Astrocyte (in vitro differentiated cells and primary cell): ENCODE measurements at places on chromosomes 16 and 17. TPM values are rescaled to one million over a fixed set of nuclear protein-coding genes. Genes with fewer than 3 reads are reported as not detected.

NIP7 gene
- 34.3 and 35.7 TPM in 2 replicates for total RNA-seq

SLC12A3 gene
- total RNA-seq, result 0.07 and 0.18 TPM in 2 replicates

CACNG4 gene
- total RNA-seq, result 1.3 and 5.8 TPM in 2 replicates

GCGR gene
- not detected in 2 replicates for total RNA-seq

DNA sequence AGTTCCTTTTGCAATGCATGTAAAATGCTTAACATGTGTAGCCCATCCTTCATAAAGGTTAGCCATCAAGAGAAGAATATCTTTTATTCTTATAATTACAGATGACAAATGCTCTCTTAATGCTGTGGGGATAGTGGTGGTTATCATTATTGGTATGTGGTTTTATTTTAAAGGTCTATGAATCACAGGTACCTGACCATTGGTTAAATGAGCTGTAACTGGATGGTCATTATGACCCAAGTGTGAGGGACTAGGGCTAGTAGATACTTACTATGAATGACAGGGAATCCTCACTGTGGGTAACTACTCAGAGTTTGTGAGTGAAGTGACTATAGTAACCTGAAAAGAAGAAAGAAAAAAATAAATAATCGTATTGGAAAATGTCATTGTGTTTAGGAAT, 78.8 kb downstream of the CDRT15 start:
- no peak overlapping the region for H3K4me3 ChIP-seq
- H3K36me3 ChIP-seq, result peaks cover 3% of the 10 kb centered on the region
- no peaks in the 10 kb centered on the region for H3K27me3 ChIP-seq
- no peaks in the 10 kb centered on the region for H3K4me1 ChIP-seq

DNA sequence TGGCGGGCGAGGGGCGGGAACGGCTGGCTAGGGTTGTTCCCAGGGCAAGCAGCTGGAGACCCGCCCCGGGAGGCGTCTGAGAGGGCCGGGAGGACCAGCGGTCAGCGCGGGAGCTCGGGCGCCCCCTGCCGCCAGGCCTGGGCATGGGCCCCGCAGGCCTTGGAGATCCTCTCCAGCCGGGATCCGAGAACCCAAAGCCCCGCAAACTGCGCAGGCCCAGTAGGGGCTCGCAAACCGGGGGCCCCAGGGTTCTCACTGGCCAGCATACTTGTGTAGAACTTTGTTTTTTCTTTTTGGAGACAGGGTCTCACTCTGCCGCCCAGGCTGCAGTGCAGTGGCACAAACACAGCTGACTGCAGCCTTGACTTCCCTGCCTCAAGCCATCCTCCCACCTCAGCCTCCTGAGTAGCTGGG, 20.8 kb upstream of the ZNF423 start:
- DNase-seq, result no peak
- H3K4me3 ChIP-seq, result no peak overlapping the region
- no peak overlapping the region for H3K27ac ChIP-seq
- H3K4me1 ChIP-seq, result no peaks in the 10 kb centered on the region
- H3K27me3 ChIP-seq, result no peaks in the 10 kb centered on the region

DNA sequence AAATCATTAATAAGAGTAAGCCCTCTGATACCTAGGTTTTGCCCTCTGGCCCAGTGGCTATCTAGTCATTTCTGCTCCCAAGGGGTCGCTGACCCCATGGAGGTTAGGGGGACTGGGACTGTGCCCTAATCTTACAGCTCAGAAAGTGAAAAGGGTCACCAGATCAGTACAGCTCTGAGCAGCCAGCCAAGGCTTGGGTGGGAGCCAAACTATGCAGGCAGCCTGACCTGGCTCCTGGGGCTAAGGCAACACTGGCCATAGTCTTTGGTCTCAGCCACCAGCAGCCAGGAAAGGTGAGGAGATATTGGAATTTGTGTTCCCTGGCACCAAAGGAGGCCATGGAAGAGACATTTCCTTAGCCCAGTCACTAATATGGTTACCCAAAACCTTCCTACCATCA, 67.6 kb downstream of the ASIC2 start:
- H3K4me3 ChIP-seq, result no peak overlapping the region
- DNase-seq, result no peak
- no peak overlapping the region for H3K27ac ChIP-seq
- H3K4me1 ChIP-seq, result no peaks in the 10 kb centered on the region
- no peaks in the 10 kb centered on the region for H3K27me3 ChIP-seq
- H3K36me3 ChIP-seq, result no peaks in the 10 kb centered on the region

DNA sequence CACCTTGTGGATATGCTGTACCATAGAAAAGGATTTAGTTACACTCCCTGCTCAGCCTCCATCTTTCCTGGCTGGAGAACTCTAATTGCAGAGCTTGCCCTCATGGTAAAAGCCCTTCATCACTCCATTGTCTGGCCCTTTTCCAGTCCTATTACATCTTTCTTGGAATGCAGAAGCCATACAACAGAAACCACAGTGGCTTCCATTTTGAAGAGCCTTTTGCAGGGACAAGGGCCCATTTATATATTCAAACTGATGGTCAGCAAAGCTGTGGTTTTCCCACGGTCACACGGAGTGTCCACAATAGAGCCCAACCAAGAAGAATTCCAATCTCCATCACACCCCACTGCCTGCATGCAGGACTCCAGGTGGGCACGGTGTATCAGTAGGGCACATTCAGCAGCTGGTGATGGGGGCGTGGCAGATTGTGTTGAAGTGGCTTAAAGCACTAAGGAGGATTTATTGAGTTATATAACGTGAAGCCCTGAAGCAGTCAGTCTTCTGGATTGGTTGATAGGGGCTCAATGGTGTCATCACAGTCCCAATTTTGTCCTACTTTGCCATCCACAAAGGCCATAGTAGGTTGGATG, 20.3 kb downstream of the COPRS start:
- no peaks in the 10 kb centered on the region for H3K27me3 ChIP-seq
- no peak overlapping the region for H3K27ac ChIP-seq
- H3K4me3 ChIP-seq, result no peak overlapping the region
- peaks cover 11% of the 10 kb centered on the region for H3K4me1 ChIP-seq
- no peaks in the 10 kb centered on the region for H3K36me3 ChIP-seq
- DNase-seq, result peak; percentile 48

GRCh38 chr16:21208446-21209230, 2.7 kb downstream of the ZP2 start:
- no peaks in the 10 kb centered on the region for H3K4me1 ChIP-seq
- no peak for DNase-seq
- H3K27ac ChIP-seq, result no peak overlapping the region
- peaks cover 18% of the 10 kb centered on the region for H3K27me3 ChIP-seq
- H3K36me3 ChIP-seq, result no peaks in the 10 kb centered on the region
- no peak overlapping the region for H3K4me3 ChIP-seq

DNA sequence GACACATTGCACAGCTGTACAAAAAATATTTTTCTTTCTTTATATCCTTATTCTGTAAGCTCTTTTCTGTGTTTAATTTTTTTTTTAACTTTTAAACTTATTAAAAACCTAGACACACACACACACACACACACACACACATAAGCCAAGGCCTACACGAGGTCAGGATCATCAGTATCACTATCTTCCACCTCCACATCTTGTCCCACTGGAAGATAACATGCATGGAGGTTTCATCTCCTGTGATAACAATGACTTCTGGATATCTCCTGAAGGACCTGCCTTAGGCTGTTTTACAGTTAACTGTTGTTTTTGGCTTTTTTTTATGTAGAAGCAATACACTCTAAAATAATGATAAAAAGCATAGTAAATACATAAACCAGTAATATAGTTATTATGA, 71.2 kb downstream of the TNRC6C start:
- H3K36me3 ChIP-seq, result no peaks in the 10 kb centered on the region
- no peaks in the 10 kb centered on the region for H3K27me3 ChIP-seq
- peaks cover 2% of the 10 kb centered on the region for H3K4me1 ChIP-seq
- H3K27ac ChIP-seq, result no peak overlapping the region
- no peak overlapping the region for H3K4me3 ChIP-seq
- no peak for DNase-seq

- H3K36me3 ChIP-seq, result no peaks in the 10 kb centered on the region
- H3K27ac ChIP-seq, result peak overlapping the region; percentile 24
- DNase-seq, result peak; percentile 67
- no peak overlapping the region for H3K4me3 ChIP-seq
Observed at GRCh38 chr16:50207652-50208051, 54.5 kb downstream of the TENT4B start.

DNA sequence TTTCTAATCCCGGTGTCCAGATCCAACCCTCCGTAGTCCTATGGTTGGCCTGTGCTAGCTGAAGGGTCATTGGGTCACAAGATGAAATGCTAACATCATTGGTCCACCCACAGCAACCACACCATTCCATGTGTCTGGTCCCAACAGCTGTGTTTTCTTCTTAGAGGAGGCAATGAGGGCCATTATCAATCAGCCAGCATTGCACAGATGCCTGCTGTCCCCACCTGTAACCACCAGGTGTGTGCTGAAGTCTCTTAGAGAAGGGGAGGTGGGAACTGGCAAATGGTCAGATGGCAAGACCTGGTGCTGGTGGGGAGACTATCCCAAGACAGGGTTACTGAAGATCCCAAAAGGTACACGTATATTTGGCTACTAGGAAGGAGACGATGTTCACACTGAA, 37.4 kb downstream of the HIC1 start:
- peaks cover 54% of the 10 kb centered on the region for H3K4me1 ChIP-seq
- H3K4me3 ChIP-seq, result no peak overlapping the region
- no peak for DNase-seq
- no peak overlapping the region for H3K27ac ChIP-seq
- no peaks in the 10 kb centered on the region for H3K36me3 ChIP-seq

GRCh38 chr17:44389723-44390202, 314 bp upstream of the ITGA2B start:
- H3K27ac ChIP-seq, result no peak overlapping the region
- H3K4me1 ChIP-seq, result peaks cover 7% of the 10 kb centered on the region
- H3K27me3 ChIP-seq, result peaks cover 7% of the 10 kb centered on the region
- DNase-seq, result no peak
- no peak overlapping the region for H3K4me3 ChIP-seq

DNA sequence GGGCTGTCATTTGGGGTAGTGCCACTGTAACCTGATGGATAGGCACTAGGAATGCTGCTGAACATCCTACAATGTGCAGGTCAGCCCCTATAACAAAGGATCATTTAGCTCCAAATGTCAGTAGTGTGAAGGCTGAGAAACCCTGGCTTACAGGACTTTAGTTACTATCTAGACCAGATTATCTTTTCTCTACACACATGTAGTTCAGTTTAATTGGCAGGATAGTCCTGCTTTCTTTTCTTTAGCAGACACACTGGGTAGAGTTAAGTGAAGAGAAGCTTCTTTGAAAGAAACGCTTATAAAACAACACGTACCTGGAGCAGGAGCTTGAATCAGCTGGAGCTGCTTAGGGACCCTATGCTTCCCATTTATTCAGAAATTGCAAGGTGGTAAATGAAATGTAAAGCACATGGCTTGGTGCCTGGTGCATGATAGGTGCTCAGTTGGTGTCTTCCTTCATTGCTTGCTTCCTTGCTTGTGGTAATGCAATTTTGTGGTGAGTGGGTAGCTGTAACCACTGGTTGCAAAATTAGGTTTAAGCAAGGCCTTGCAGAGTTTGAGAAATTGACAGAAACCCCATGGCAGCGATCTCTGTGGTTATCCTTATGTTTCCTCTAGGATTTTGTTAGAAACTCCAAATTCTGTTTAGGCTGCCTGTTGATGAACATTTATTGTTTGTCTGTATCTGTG, 9.4 kb downstream of the METTL9 start:
- H3K27ac ChIP-seq, result no peak overlapping the region
- H3K4me1 ChIP-seq, result peaks cover 3% of the 10 kb centered on the region
- H3K36me3 ChIP-seq, result no peaks in the 10 kb centered on the region

GRCh38 chr16:83682868-83683235, 124.9 kb upstream of the HSBP1 start:
- DNase-seq, result no peak
- no peaks in the 10 kb centered on the region for H3K4me1 ChIP-seq
- H3K36me3 ChIP-seq, result no peaks in the 10 kb centered on the region

DNA sequence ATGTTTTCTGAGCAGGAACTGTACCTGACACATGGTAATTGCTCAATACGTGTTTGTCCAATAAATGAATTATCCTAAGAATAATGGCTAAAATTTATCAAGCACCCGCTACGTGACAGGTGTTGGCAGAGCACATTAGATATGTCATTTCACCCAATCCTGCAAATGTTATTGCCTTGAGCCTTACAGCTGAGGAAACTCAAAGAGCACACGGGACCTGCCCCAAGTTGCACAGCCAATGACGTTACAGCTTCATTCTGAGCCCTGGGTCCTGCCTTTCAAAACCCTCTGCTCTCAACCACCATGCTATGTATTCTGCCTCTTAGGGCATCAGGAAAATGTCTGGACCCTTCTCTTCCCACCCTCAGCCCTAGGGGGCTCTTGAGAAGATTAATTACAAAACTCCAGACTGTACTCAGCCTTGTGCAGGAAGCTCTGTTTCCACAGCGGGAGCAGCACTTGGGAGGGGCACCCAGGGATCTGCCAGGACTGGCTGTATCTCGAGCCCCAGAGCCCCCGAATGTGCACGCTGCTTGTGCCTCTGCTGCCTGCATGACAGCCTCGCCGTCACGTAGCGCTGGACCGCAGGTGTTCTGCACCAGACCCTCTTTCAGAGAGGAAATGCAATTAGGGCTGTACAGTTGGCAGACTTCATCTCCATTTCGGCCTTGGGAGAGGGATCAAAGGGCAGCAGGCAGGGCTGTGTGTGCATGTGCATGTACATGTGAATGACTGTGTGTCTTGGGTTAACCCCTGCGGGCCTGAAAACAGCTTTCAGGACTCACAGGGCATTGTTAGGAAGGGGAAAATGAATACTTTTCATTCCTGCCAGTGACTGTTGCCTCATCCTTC, 71.6 kb downstream of the GPR139 start:
- H3K4me3 ChIP-seq, result no peak overlapping the region
- no peaks in the 10 kb centered on the region for H3K4me1 ChIP-seq
- no peaks in the 10 kb centered on the region for H3K36me3 ChIP-seq
- no peaks in the 10 kb centered on the region for H3K27me3 ChIP-seq
- no peak for DNase-seq

DNA sequence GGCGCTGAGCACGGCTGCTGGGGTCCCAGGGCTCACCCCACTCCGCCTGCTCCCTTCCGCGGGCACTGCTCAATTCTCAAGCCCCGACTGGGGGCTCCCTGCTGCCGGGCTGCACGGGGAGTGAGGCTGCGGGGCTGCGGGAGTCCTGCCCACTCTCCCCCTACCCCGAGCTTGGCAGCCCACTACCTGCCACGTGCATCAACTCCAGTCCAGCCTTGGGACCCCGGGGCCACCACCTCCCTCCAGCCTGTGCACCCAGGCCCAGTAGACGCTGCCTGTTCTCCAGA, 43.3 kb upstream of the SSTR5 start:
- H3K27ac ChIP-seq, result no peak overlapping the region
- peaks cover 25% of the 10 kb centered on the region for H3K27me3 ChIP-seq
- H3K36me3 ChIP-seq, result no peaks in the 10 kb centered on the region
- no peak overlapping the region for H3K4me3 ChIP-seq
- no peaks in the 10 kb centered on the region for H3K4me1 ChIP-seq

- no peak for DNase-seq
- H3K27ac ChIP-seq, result no peak overlapping the region
- H3K36me3 ChIP-seq, result no peaks in the 10 kb centered on the region
Observed at GRCh38 chr17:66343531-66344078, 41.2 kb downstream of the PRKCA start.

GRCh38 chr16:67040906-67041305, 12.0 kb downstream of the CBFB start:
- H3K4me1 ChIP-seq, result peaks cover 8% of the 10 kb centered on the region
- H3K27me3 ChIP-seq, result no peaks in the 10 kb centered on the region
- H3K4me3 ChIP-seq, result no peak overlapping the region

GRCh38 chr17:32349503-32349853, 479 bp upstream of the ZNF207 start:
- no peaks in the 10 kb centered on the region for H3K27me3 ChIP-seq
- peak overlapping the region; percentile 97 for H3K27ac ChIP-seq
- peak; percentile 9 for DNase-seq
- peaks cover 8% of the 10 kb centered on the region for H3K36me3 ChIP-seq

GRCh38 chr16:13378151-13378550, 476.8 kb downstream of the SHISA9 start:
- no peaks in the 10 kb centered on the region for H3K36me3 ChIP-seq
- no peak for DNase-seq
- H3K27ac ChIP-seq, result no peak overlapping the region
- H3K4me1 ChIP-seq, result no peaks in the 10 kb centered on the region
